ENCODE measurements at places on chromosomes 2 and 18.

DNA sequence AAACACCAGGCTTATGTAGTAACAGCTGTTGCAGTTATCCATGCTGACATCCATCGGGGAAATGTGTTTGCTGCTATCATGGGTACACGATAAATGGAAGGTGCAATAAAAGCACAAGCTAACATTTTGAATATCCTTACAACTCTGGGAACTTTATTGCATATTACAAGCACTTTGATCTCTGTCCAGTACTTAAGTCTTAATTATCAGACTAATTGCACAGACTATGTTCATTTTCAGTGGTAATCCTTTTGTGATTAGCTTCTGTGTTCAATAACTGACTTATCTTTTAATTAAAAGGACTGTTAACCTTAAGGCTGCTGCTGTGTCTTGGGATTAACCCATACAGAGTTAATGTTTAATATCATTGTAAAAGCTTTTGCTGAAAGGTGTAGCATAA, 101.4 kb upstream of the ATP5MC3 start:
- no peak for DNase-seq

- no peak for DNase-seq
These were observed 51.2 kb upstream of the UGP2 start for GRCh38 chr2:63790491-63790890.

- DNase-seq = no peak
These were observed 25.8 kb downstream of the PHLPP1 start for GRCh38 chr18:62741118-62741566.

GRCh38 chr18:13221869-13222855, 3.6 kb downstream of the LDLRAD4 start:
- DNase-seq = no peak

- no peak for DNase-seq
These were observed 115.9 kb upstream of the SYT4 start for GRCh38 chr18:43393174-43393573.

- DNase-seq = no peak
These were observed 79.7 kb downstream of the RRM2 start for GRCh38 chr2:10202131-10202665.

Measured in cerebellar nuclear complex (tissue), 1 donor.